Effector CD4-positive, alpha-beta T cell (primary cell): ENCODE measurements at places on chromosomes 5 and 9.

- DNase-seq: no peak
Measured at GRCh38 chr5:61498121-61498520, 166.1 kb downstream of the ZSWIM6 start.

DNA sequence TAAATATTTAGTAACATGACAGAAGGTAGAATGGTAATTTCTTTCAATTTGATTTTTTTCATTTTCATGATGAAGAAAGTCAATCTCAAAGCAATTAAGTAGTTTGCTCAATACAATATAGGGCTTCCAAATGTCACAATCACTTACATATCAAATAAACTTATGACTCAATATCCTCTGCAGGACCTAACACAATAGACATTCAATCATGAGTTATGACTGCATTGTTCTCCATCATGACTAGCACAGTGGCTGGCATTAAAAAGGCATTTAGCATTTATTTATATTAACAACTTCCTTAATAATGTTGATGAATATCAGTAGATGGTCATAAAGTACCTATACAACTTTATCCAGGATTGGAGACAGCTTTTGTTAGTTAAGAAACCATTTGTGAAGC lies 1499.6 kb downstream of the EFNA5 start:
- no peak for DNase-seq

DNA sequence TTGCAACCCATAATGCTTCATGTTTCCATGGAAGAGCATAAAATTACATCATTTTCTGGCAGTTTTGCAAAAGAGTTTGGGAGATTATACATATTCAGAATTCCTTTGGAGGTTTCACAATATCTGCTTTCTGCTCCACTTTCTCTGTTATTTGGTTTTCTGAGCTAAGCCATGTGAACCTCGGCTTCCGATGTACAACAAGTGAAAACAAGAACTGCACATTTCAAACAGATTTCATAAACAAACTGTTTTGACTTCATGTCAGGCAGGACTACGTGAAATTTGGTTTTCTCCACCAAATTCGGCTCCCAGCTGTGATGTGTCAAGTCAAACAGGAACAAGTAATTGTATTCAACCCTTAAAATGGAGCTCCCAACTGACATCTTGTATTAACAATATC lies 609.8 kb downstream of the IRX1 start:
- no peak for DNase-seq

DNA sequence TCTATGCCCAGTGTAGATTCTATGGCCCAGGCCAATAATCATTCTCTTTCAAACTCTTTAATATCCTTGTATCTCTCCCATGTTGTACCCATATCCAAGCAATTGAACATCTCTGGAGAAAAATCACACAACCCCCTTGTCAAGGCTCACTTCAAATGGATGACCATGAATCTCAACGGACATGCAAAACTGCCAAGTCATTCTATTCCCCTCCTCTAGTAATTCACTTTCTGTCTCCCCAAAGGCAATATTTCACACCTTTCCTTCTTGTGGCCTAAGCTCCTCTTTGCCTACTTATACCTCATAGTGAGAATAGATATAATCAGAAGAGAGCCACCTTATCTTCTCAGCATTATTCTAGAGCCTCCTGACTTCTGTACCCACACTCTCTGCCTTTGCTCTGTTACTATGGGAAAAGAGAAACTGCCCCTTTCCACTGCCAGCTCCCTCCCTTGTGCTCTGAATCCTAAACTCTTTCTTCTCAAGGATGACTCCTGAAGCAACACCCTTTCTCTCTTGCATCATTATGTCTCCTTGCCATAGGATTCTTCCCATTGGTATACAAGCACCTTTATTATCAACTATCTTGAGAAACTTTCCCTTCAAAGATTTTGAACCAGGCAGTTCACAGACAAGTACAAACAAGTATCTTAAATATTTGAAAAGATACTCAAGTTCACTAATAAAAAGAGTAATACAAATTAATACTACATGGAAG lies 66.1 kb downstream of the RPS23 start:
- no peak for DNase-seq

- no peak for DNase-seq
Measured at GRCh38 chr5:150085950-150086715, at the start of gene CSF1R. CSF1R (minus strand) TSS chr5:150086554; CDS start chr5:150086427, 127 bp downstream.

DNA sequence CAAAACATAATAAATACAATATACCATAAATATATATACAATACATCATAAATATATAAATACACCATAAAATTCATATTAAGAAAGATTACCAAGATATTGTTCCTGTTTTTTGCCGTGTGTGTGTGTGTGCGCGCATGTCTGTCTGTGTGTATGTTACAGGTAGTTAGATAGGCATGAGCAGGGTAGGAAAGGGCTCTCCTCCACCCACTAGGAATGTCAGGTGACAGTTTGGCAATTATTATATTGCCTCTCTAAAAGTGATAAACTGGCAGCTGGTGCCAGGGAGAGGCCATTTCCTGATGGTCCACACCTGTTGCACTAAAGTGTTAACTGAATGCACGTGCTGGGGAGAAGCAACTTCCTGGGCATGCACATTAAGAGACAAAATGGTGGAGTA lies 232.8 kb downstream of the ADAMTS6 start:
- DNase-seq: no peak

GRCh38 chr5:174581479-174581878 lies 142.9 kb upstream of the MSX2 start:
- no peak for DNase-seq

- DNase-seq: no peak
Measured at GRCh38 chr5:15065091-15065490, 193.5 kb upstream of the ANKH start.

GRCh38 chr9:121059998-121060636 lies 10.0 kb upstream of the C5 start:
- peak; percentile 22 for DNase-seq

DNA sequence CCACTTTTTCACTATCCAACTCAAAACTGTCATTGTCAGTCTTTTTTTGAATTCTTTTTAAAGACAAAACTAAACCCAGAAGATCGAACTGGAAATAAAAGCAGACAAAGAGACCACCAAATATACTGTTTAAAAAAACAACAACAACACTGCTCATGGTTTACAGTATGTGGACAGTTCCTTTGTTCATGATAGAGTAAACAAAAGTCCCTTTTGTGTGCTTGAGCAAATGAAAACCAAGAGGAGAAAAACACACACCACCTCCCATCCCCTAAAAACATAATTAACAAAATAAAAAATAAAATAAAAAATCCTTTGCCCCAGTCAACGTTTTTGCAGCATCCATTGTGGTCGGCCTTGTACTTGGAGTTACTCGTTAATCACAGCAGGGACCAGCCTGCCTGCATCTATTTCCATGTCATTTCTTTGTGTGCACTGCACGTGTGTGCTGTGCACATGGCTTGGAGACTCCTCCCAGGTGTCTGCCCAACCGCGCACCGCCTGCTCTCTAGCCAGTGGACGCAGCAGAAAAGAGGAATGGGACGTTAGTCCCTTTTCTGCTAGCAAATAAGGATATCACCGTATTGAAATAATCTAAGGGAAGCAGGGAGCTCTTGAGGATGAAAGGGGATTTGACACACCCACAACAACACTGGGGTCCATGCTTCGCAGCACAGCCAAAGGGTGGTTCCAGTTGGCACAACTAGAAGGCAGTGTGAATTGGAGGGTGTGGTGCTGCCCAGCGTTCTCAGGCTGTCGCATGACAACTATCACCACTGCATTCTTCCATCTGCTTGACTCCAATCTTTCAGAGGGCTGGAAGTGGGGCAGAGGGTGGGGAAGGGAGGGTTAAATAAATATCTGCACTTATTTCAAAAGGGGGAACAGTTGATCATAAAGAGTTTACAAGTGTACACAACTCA lies 130.0 kb downstream of the SEMA6A start:
- DNase-seq: no peak

DNA sequence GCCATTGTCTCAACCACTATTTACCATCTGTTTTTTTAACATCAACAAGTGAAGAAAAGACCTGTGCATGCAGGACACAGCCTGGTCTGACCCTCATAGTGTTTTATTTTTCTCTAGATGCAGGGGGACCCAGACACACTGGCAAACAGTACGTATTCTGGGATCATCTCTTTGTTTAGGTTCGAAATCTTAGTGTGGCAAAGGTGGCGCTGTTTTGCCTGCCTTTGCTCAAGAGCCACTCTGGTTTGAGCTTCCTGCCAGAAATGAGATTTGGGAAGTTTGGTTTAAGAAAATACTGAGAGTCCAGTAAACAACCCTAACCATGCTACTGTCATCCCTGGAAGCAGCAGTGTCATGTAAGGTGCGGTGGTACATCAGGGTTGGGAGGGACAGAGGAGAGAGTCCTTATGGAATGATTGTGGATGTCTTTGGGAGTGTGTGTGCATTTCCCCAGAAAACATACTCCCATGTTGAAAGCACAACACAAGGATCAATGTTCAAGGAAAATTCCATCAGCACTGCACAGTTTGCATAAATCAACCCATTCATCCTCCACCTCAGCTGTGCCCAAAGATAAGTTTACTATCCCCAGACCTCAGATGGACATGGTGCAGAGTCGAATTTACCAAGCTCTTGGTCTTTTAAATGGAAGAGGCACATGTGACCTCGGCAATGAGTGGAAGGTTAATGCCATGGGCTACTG lies 34.0 kb upstream of the FLT4 start:
- DNase-seq: no peak

GRCh38 chr5:150077060-150077459 lies 9.3 kb downstream of the CSF1R start:
- no peak for DNase-seq
